ENCODE measurements at places on chromosomes 2 and 18.

DNA sequence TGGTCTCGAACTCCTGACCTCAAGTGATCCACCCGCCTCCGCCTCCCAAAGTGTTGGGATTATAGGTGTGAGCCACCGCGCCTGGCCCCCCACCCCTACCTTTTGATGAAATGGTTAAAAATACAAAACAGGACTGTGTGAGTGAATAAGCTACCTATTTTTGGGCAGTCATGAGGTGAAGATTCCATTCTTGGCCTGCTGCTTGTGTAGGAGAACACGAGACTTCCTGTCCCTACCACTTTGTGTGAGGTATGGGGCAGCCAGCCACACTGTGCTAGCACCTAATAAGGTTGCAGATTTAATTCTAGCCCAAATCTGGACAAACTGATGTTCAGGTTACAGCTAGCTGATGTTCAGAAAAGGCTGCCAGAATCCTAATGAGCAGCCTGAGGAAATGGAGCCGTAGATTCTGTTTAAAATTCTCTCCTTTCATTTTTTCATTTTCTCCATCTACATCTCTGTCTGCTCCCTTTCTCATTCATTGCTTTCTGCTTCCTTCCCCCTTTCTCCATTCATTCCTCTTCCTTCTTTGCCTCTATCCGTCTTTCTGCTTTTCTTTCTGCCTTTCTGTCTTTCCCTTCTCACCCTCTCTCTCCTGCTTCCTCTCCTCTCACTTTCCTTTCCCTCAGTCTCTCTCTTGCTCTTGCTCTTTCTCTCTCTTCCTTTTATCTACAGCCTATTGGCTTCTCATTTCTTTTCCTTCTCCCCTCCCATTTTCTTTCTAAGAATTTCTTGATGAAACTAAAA is 4.6 kb upstream of the LTBP1 start:
- no peak for DNase-seq

DNA sequence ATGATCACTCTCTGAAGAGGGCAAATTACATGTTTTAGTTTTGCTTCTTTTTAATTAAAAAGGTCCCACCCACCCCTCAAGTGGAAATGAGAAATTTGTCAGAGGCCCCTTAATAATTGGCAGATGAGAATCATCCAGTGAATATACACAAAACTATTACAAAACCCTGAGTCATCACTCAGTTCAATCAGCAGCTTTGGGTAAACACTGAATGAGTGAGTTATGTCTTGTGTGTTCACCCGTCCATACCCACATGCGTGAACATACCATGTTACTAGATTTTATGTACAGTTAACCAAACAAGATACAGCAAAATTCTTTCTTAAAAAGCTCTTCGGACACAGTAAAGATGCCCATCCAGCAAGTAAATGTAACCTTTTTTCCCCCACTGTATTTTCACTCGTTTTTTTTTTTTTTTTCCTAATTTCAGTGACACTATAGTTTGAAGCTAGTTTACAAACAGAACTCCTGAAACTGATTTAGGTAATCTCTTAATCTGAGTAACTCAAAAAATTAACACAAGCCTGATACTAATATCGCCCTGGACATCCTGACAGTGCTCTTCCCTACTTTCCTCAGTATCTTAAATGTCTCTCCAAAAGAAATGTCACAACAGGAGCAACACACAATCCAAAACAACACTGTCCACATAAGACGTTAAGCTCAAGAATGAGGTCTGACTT is 1.4 kb downstream of the PSME4 start:
- DNase-seq: no peak

GRCh38 chr18:8153887-8154583 is 455.2 kb upstream of the RAB12 start:
- no peak for DNase-seq

- no peak for DNase-seq
These were observed 65.6 kb downstream of the RAPH1 start for GRCh38 chr2:203469546-203469945.

DNA sequence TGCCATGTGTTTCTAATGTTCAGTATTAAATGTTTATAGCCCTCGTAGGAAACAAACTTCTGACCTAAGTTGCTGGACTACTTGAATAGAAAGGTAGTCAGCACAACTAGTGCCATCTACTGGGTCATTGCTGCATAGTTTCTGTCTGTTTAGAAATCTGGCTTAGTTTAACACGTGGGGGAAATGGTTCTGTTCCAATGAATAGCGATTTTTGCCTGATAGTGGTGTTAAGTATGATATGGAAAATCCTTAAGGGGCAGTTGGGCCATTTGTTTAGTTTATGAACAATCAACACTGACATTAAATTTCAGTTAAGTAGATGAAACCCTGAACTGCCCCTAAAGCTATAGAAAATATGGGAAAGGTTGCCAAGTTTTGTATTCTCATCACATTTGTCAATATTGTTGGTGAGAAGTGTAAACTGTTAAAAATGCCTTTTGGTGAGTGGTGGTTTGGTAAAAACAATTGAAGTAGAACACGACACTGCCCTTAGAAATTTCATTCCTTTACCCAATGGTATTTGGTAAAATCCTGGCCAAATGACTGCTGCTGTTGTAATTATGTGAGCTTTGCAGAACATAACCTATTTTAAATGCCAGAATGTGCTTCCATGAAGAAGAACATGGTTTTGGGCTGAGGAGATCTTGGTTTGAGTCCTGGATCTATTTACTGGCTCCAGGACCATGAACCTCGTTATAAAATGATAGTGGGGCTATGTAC is 13.2 kb downstream of the NABP1 start:
- DNase-seq: no peak

GRCh38 chr18:48866028-48866733 is 84.6 kb downstream of the SMAD7 start:
- DNase-seq: no peak

DNA sequence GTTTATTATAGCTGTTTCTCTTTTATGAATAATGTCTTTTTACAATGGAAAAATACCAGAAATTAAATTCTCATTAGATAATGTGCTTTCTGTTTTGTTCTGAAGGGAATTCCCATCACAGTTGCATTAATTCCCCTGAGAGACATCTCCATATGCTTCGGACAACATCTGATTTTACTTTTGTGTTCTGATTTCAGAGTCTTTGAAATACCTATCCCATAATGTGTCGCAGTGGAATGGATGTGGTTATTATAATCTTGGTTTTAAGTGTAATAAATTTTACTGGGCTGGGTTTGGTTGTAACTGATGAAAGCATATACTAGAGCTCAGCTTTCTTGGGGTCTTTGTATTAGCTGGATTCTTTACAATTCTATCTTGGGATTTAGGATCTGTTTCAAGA is 12.5 kb downstream of the SPTBN1 start:
- no peak for DNase-seq

DNA sequence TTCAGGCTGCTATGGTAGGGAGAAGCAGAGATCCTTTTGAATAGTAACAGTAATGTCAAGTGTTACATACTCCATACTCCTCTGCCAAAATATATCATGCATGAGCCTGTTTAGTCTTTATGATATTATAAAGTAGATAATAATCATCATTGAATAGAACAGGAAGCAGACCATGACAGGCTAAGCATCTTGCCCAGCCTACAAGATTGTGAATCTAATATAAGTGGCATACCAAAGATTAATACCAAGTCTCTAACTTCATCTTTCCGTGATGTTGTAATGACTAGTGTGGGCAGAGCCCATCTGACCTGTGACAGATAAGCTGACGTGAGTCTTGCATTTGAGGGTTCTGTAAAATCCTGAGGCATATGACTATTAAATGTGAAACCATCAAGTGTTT is 13.1 kb downstream of the NDUFB3 start:
- no peak for DNase-seq

DNA sequence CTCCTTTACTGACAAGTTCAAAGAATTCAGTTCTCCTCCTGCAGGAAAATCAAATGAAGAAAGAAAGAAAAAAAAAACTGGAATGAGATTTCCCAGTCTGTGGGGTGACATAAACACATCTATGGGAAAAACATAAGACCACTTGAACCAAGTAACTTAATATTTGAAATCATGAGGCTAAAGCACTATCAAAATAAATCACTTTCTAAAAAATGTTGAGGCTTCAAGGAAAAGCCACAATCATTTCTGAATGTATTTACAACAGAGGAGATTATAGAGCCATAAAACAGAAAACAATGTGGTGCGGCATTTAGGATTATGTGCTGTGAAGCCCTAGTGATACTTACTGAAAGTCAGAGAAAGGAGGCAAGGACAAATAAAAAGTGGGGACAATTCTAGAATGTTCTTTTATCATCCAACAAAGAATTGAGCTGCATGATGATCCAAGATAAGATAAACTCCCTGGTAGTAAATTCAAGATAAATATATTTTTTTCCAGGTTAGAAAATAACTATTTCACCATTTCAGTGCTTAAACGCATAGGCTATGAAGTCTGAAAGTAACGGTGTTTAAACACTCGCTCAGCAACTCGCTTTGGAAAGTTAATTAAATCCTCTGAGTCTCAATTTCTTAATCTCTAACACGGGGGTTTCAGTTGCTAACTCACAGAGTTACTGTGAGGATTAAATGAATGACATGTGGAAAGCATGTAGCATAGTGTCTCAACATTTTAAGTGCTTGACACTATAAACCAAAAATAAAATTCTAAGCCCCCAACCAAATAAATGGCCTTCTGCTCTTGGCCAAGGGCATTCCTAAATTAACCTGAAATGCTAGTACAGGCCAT is 288.5 kb downstream of the AGPS start:
- DNase-seq: no peak

GRCh38 chr2:10613263-10613662 is 76.5 kb downstream of the NOL10 start:
- no peak for DNase-seq

DNA sequence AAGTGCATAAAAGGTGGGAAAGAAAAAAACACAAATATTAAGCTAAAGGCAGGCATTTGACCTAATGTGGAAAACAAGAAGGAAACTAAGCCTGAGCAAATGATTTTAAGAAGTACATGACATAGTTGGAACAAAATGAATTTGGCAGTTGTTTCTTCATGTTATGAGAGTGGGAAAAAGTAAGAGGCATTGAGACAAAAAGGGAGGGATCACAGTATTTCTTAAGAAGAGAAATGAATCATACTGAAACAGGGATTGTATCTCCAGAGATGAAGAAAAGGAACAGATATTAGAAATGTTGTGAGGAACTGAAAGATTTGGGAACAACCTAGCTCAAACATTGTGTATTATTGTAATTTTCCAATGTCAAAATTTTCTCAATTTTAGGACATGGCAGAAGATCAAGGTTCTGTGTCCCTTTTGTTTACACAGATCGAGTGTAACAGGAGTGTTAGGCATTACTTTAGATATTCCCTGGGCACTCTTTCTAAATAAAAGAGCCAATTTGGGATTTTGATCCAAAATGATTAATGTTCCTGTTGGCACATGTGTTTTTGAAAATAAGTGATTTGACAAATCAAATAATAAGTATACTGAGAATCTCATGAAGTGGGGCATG is 98.6 kb downstream of the CALCRL start:
- DNase-seq: no peak

DNA sequence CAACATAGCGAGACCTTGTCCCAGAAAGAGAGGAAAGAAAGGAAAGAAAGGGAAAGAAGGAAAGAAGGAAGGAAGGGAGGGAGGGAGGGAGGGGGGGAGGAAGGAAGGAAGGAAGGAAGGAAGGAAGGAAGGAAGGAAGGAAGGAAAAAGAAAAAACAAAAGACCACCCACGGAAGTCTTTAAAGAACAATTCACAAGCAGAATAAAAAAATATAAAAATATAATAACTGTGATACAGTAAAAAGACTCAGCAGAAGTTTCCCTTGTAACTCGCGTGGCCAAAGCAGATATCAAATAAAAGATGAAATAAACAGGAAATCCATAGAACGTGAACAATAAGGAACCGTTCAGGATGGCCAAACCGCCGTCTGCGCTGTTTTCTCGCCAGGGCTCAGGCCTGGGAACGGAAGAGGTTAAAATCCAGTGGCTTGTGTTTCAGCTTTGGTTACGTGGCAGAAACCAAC is 1.2 kb upstream of the SLC1A4 start:
- DNase-seq: no peak

DNA sequence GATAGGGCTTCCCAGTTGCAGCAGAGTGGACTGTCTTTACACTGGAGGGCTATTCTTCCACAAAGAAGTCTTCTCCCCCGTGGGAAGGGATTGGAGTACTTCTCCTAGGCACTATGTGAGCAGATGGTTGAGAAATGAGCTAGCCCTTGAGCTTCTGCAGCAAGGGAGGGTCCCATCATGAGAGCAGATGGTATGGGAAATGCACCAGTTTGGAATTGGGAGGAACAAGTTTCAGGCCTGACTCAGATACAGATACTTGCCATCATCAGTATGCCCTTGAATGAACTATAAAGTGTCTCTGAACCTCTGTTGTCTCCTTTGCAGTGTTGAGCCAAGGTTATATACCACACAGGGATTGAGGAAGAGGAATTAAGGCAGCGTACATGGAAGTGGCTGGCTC is 757.4 kb downstream of the RNF144A start:
- DNase-seq: no peak

DNA sequence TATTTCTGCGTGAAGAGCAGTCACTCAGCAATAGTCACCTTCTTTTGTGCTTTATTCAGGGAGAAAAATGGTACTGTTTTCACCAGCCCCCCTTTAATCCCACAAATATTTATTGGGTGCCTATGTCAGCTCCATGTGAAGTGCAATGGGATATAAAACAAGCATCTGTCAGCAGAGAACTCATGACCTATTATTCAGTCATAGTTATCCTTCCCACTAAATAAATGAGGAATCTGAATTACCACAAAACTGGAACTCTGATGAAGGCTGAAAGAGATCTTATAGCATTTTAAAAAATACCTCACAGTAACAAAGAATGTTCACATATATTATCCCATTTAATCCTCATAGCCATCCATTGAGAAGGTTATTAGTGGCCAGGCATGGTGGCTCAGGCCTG is 45.8 kb downstream of the DHX57 start:
- DNase-seq: no peak

- DNase-seq: no peak
These were observed 163.0 kb upstream of the PXDN start for GRCh38 chr2:1907291-1907690.

- DNase-seq: no peak
These were observed 16.6 kb upstream of the HRH4 start for GRCh38 chr18:24443870-24444269.

- no peak for DNase-seq
These were observed 14.2 kb upstream of the CXCR4 start for GRCh38 chr2:136131961-136132824.

DNA sequence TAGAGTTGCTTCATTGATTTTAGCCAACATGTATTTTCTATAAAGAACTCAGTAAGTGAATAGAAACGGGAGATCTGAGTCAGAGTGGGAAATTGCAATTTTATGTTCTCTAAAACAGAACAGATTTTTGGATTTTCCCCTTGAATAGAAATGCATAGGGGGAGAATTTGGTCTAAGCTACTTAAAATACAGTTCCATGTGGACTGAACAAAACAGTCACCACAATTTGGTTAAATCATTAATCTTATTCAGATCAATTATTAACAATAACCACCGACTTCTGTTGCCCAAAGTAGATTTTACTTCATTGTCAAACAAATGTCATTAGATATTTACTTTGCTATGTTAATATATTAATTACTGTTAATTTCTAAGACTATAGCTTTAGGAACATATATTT is 107.7 kb downstream of the SCG2 start:
- DNase-seq: no peak
